ENCODE measurements at places on chromosomes 2 and 18.

GRCh38 chr18:74590671-74591070 is 7.0 kb upstream of the ZNF407 start:
- DNase-seq: no peak

DNA sequence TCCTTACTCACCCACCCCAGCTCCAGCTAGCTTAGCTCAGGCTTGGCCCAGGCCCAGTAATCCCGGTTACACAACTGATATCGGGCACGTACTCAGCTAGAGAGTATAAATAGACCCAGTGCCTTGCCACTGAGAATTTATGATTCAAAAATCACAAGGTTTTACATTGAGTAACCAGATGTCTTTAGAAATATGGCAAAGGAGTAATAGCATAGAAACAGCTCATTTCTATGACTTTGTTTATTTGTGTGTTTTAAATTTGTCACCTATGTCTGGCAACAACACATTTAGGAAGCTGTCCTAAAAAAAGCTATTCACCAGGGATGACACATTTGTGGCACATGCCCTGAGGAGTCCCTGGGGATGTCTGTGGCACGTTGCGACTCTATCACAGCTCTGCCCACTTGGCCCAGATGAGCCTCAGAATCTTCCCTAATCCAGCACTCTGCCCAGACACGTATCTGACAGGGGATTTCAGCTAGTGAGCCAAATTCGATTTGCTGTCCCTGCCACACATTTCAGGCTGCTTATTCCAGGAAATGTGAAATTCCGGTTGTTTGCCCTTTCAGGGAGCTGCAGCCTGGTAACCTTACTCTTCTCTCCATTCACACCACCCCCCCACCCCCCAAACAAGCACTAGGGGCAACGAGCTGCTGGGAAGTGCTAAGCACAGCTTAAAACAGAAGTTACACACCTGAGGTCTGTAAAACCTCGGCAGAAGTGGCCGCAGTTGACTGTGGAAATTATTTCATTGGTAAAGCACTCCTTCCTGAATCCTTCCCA is 85.4 kb upstream of the ZCCHC2 start:
- DNase-seq: no peak

GRCh38 chr2:25337276-25337675 is 4.4 kb downstream of the DNMT3A start:
- DNase-seq: no peak

GRCh38 chr18:22238036-22238435 is 68.6 kb downstream of the GATA6 start:
- DNase-seq: no peak

Data from stimulated activated naive CD4-positive, alpha-beta T cell (primary cell).